ENCODE measurements at places on chromosomes 6 and 20. TPM values are rescaled to one million over a fixed set of nuclear protein-coding genes. Genes with fewer than 3 reads are reported as not detected.

RIOK1 gene
- total RNA-seq, result 25.4 TPM

BHLHE23 gene
- not detected for total RNA-seq

DOK5 gene
- total RNA-seq, result 3.1 TPM

SYNDIG1 gene
- 0.98 TPM for total RNA-seq

HLA-DMB gene
- 42.3 TPM for total RNA-seq

KCNB1 gene
- total RNA-seq, result 0.91 TPM

EFCAB8 gene
- total RNA-seq, result 0.57 TPM

ITCH gene
- 45.4 TPM for total RNA-seq

ZBTB12 gene
- total RNA-seq, result 6.4 TPM

GINS1 gene
- total RNA-seq, result 3.1 TPM

ZBTB46 gene
- total RNA-seq, result 15.3 TPM

MRAP2 gene
- total RNA-seq, result 4.2 TPM

BRPF3 gene
- total RNA-seq, result 27.0 TPM

IL17F gene
- not detected for total RNA-seq

EYA4 gene
- 3.6 TPM for total RNA-seq

PI16 gene
- 3.8 TPM for total RNA-seq

IMPG1 gene
- not detected for total RNA-seq

PBOV1 gene
- total RNA-seq, result not detected

AIF1 gene
- total RNA-seq, result 38.7 TPM

C20orf204 gene
- total RNA-seq, result 2.0 TPM

ULBP3 gene
- 5.7 TPM for total RNA-seq

CALHM6 gene
- total RNA-seq, result 6.0 TPM

SENP6 gene
- total RNA-seq, result 209 TPM

MYCT1 gene
- 44.5 TPM for total RNA-seq

KIAA0408 gene
- total RNA-seq, result 28.7 TPM

Measured in lung (tissue), 17 donors.